Keratinocyte (primary cell): ENCODE measurements at places on chromosomes 11 and 22. TPM values are rescaled to one million over a fixed set of nuclear protein-coding genes. Genes with fewer than 3 reads are reported as not detected.

- H3K4me3 ChIP-seq: no peak overlapping the region
- DNase-seq: no peak
- H3K36me3 ChIP-seq: no peaks in the 10 kb centered on the region
- peaks cover 37% of the 10 kb centered on the region for H3K4me1 ChIP-seq
- H3K27ac ChIP-seq: peak overlapping the region; percentile 54
These were observed 23.1 kb upstream of the CBX7 start for GRCh38 chr22:39175353-39176142.

DNA sequence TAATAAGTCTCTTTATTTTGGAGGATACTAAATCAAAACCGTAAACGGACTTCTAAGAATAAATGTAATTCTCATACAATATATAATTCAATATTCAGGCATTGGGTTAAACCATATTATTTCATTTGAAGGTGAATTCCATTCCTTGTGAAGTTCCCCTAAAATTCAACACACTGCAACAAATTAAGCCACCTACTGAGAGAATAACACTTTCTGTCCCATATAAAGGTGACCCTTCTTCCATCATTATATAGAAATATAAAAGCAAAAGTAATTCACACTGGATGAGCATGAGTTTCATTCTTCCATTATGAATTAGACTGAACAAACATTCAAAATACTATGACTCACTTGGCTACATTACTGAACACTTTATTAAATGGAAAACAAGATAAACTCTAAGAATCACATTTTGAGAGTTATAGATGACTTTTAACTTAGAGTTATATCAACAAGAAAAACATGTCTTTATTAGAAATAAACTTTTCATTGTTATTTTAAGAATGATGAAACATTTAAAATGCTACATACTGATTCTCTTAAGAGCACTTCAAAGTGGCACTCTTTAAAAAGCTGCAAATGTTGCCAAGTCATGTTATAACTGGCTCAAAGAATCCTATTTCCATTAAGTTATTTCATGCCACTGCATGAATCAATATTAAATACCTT is 2.8 kb downstream of the SESN3 start:
- H3K4me3 ChIP-seq: peak overlapping the region; percentile 35
- no peaks in the 10 kb centered on the region for H3K27me3 ChIP-seq
- H3K36me3 ChIP-seq: no peaks in the 10 kb centered on the region
- peak overlapping the region; percentile 50 for H3K27ac ChIP-seq
- peaks cover 34% of the 10 kb centered on the region for H3K4me1 ChIP-seq
- DNase-seq: no peak

DNA sequence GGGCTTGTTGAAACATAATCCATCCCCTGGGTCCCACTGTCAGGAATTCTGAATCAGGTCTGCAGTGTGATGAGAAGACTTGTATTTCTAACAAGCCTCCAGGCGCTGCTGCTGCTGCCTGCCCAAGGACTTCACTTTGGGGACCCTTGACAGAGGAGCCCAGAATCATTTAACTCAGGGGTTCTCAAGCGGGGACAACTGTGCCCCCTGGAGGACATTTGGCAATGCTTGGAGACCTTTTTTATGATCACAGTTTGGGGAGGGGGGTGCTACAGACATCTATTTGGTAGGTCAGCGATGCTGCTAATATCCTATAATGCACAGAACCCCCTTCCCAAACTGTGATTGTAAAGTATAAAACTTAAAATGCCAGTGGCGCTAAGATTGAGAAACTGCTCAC is 312.8 kb downstream of the OPCML start:
- no peaks in the 10 kb centered on the region for H3K4me1 ChIP-seq
- no peaks in the 10 kb centered on the region for H3K27me3 ChIP-seq
- DNase-seq: no peak
- no peaks in the 10 kb centered on the region for H3K36me3 ChIP-seq
- H3K27ac ChIP-seq: no peak overlapping the region

The APOBEC3B gene
- polyA plus RNA-seq: 1.5 to 4.9 TPM (median 3.4 TPM) in 3 replicates

The FAT3 gene
- polyA plus RNA-seq: 0.23 to 0.69 TPM (median 0.52 TPM) in 3 replicates

DNA sequence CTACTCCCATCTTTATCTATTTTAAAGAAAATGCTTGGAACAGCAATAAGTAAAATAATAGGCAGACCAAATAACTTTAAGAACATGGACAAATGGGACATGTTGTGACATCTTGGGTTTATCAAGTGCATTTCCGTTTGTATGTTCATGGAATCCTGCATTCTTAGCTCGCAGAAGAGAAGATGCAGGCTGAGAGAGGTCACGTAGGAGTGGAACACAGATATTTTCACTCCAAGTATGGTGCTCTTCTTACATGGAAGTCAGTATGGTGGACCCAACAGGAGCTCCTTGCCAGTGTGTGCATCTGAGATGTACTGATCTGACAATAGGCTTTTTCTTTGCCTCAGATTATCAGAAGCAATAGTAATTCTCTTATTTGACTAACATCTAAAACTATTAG is 1.7 kb downstream of the E2F8 start:
- H3K27me3 ChIP-seq: no peaks in the 10 kb centered on the region
- no peak overlapping the region for H3K4me3 ChIP-seq

GRCh38 chr11:121810291-121810690 is 305.7 kb downstream of the BLID start:
- no peaks in the 10 kb centered on the region for H3K36me3 ChIP-seq
- no peak for DNase-seq

DNA sequence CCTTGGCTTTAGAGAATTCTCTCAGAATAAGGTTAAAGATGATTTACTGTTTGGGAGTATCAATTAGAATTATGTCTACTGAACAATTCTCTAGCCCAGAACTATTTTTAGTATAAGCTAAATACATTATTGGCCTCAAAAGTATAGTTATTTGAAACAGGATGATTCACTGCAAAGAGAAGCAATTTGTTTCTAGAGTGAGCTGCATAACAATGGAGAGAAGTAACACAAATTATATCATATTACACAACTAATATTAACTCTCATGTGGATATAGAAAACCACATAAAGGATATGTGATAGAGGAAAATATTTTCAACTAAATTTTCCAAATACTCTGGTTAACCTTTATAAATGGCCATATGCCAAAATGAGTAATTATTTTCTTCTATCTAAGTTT is 24.9 kb downstream of the PGM2L1 start:
- H3K27ac ChIP-seq: no peak overlapping the region
- H3K27me3 ChIP-seq: no peaks in the 10 kb centered on the region
- H3K4me3 ChIP-seq: no peak overlapping the region
- DNase-seq: no peak
- H3K4me1 ChIP-seq: peaks cover 7% of the 10 kb centered on the region

GRCh38 chr22:27668828-27669797 is 132.4 kb downstream of the MN1 start:
- no peaks in the 10 kb centered on the region for H3K36me3 ChIP-seq
- H3K27ac ChIP-seq: no peak overlapping the region
- no peaks in the 10 kb centered on the region for H3K27me3 ChIP-seq
- peaks cover 11% of the 10 kb centered on the region for H3K4me1 ChIP-seq

GRCh38 chr11:74672956-74673692 is 58.1 kb downstream of the CHRDL2 start:
- no peaks in the 10 kb centered on the region for H3K27me3 ChIP-seq
- no peaks in the 10 kb centered on the region for H3K36me3 ChIP-seq
- no peak for DNase-seq
- no peaks in the 10 kb centered on the region for H3K4me1 ChIP-seq
- no peak overlapping the region for H3K4me3 ChIP-seq

The KRTAP5-1 gene
- polyA plus RNA-seq: not detected in 3 replicates

The UBQLNL gene
- polyA plus RNA-seq: 0.08 to 0.48 TPM (median 0.12 TPM) in 3 replicates

GRCh38 chr22:39543095-39543494 is 10.5 kb upstream of the RPS19BP1 start:
- H3K4me3 ChIP-seq: no peak overlapping the region
- no peaks in the 10 kb centered on the region for H3K36me3 ChIP-seq
- no peaks in the 10 kb centered on the region for H3K4me1 ChIP-seq

DNA sequence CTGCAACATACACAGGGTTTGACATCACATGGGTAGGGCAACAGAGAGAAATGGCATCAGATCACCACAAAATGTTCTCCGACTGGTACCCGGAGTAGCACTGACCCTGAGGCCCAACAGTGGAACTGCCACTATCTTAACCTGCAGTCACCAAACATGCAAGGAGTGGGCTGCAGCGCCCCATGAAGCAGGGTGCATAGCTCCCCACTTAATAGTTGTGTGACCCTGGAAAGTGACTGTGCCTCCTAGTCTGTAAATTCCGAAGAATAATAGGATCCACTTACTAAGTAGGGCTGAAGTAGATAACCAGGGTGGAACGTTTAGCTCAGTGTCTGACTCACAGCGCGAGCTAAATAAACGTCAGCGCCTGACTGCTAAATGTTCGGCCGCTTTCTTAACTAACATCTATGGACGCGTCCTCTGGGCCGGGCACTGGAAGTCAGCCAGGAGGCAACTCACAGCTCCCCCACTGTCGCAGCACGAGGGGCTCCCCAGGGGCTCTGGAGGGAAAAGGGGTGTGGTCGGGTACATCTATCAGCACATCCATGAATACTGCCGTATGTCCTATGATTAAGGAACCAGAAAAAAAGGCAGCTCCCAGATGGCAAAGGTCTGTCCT is 777 bp downstream of the LTO1 start:
- H3K4me1 ChIP-seq: peaks cover 10% of the 10 kb centered on the region
- peak overlapping the region; percentile 88 for H3K27ac ChIP-seq
- peaks cover 9% of the 10 kb centered on the region for H3K36me3 ChIP-seq
- no peaks in the 10 kb centered on the region for H3K27me3 ChIP-seq
- H3K4me3 ChIP-seq: peak overlapping the region; percentile 80

GRCh38 chr11:64253481-64253880 is 2.2 kb downstream of the PLCB3 start:
- H3K36me3 ChIP-seq: peaks cover 22% of the 10 kb centered on the region
- peaks cover 20% of the 10 kb centered on the region for H3K4me1 ChIP-seq
- no peak overlapping the region for H3K4me3 ChIP-seq

DNA sequence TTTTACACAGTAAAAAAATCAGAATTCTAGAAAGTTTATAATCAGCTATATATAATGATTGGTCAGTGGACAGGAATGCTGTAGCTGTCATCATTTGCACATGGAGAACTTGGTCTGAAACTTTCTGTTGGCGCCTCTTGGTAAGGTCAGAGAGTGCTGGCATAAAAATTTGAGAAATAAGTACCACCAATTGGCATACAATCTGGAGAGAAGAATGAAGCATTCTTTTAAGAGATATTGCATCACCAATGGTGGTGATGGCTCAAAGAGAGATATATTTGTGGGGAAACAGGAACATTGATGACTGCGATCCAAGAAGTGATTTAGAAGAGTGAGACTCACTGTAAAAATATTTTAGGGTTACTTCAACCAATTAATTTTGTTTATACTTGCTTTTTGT is 19.8 kb upstream of the OOSP1 start:
- H3K4me3 ChIP-seq: no peak overlapping the region
- H3K4me1 ChIP-seq: peaks cover 6% of the 10 kb centered on the region
- DNase-seq: no peak
- no peaks in the 10 kb centered on the region for H3K36me3 ChIP-seq
- H3K27me3 ChIP-seq: no peaks in the 10 kb centered on the region
- no peak overlapping the region for H3K27ac ChIP-seq

The CRYBA4 gene
- not detected in 3 replicates for polyA plus RNA-seq

DNA sequence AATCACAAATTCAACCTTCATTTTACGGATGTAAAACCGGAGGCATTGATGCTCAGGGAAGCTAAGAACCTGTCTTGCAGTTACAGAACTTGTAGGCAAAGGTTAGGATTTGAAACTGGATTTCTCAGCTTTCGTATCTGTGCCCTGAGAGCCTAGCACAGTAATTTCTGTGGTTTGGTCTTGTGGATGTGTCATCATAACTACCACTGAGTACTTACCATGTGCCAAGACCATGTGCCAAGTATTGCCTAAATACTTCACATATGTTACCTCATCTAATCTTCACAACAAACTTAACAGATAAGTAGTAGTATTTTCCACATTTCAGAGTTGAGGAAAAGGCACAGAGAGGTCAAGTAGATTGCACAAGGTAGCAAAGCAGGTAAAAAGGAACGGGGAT is 140.7 kb downstream of the NXPE2 start:
- no peak overlapping the region for H3K27ac ChIP-seq
- H3K36me3 ChIP-seq: no peaks in the 10 kb centered on the region
- no peaks in the 10 kb centered on the region for H3K4me1 ChIP-seq
- no peak for DNase-seq
- no peak overlapping the region for H3K4me3 ChIP-seq

The HTR3B gene
- not detected in 3 replicates for polyA plus RNA-seq

The MUC2 gene
- not detected in 3 replicates for polyA plus RNA-seq

DNA sequence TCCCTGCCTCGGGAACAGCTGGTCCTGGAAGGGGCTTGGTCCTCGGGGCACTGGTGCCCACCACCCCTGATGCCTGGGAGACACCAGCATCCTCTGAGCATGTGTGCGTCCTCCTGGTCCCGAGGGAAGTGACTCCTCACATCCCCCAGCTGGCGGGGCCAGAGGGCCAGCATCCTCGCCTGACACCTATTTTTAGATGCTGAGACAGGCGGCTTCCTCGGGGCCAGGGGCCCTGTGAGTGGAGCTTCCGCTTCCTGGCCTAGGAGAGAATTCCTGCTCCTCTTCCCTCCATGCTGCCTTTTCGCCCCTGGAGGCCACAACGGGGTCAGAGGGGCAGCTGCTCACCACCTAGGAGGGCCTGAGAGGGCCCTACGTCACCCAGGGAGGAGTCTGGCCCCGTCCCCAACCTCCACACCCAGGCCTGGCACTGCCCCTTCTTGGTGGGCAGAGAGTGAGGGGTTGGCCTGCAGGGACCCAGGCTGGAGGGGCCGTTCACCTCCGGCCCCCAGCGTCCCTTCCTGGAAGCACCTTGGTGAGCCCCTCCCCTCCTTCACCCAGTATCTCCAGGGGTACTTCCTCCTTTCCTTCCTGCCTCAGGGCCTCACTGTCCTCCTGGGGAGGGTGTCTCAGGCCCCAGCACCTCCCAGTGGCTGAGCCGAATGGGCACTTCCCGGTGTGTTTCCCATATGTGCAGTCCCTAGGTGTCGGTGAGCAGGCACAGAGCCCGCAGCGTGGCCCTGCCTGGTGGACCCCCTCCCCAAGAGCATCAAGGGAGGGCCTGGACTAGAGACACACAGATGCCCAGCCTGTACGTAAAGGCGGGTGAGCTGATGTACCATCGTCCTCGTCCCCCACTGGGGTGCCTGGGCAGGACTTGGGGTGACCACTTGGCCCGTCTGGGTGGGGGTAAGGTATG is 6.1 kb downstream of the CD81 start:
- H3K27ac ChIP-seq: no peak overlapping the region
- peaks cover 50% of the 10 kb centered on the region for H3K4me1 ChIP-seq
- DNase-seq: no peak
- H3K36me3 ChIP-seq: peaks cover 24% of the 10 kb centered on the region

- H3K27ac ChIP-seq: no peak overlapping the region
- H3K4me3 ChIP-seq: no peak overlapping the region
- no peaks in the 10 kb centered on the region for H3K4me1 ChIP-seq
- no peak for DNase-seq
These were observed 537.7 kb downstream of the BUD13 start for GRCh38 chr11:116234989-116235568.
